ENCODE measurements at places on chromosomes 2 and 18. TPM values are rescaled to one million over a fixed set of nuclear protein-coding genes. Genes with fewer than 3 reads are reported as not detected.
A peak's percentile ranks its signal among the peaks of the same experiment; 100 is the strongest.

TRIM43 gene
- total RNA-seq = not detected

- no peaks in the 10 kb centered on the region for H3K27me3 ChIP-seq
- no peaks in the 10 kb centered on the region for H3K36me3 ChIP-seq
- H3K4me1 ChIP-seq = peaks cover 7% of the 10 kb centered on the region
- no peak overlapping the region for H3K4me3 ChIP-seq
- no peak for DNase-seq
Observed at GRCh38 chr2:110101901-110102803, 13.5 kb downstream of the MALL start.

GRCh38 chr18:77208964-77209363 is 40.7 kb upstream of the GALR1 start:
- no peaks in the 10 kb centered on the region for H3K27me3 ChIP-seq
- no peaks in the 10 kb centered on the region for H3K36me3 ChIP-seq
- peak overlapping the region; percentile 0 for H3K27ac ChIP-seq
- no peak for DNase-seq

PTPN2 gene
- total RNA-seq = 21.9 TPM

DNA sequence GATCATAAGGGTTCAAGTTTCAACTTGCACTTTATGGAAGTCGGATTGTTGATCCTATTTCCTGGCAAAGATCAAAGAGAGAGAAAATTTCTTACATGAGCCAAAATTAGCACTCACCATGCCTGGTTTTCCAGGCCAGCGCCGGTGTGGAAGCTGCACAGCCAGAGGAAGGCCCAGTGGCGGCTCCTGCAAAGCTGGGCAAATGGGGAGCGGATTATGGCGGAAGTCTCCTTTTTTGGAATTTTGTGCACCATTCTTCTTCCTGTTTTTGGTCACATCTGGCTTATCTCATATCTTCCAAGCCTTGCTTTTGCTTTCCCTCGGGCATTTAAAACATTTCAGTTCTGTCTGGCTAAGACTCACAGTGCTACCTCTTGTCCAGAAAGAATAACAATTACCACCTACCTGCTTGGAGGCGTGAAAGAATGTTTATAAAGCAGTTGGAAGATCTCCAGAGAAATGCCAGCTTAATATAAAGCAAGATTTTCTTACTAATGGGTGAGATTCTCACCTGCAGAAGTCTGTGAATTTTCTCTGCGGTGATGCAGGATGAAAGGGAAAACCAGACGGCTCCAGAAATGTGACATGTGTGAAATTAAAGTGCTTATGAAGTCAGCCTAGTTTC is 94.3 kb downstream of the ASAP2 start:
- peaks cover 23% of the 10 kb centered on the region for H3K4me1 ChIP-seq
- DNase-seq = no peak
- H3K27ac ChIP-seq = no peak overlapping the region
- H3K36me3 ChIP-seq = no peaks in the 10 kb centered on the region

RTP5 gene
- not detected for total RNA-seq

TCF23 gene
- total RNA-seq = 0.20 TPM

CPO gene
- 0.50 TPM for total RNA-seq

UGT1A9 gene
- total RNA-seq = not detected

GRCh38 chr2:105625632-105626031 is 119.1 kb upstream of the NCK2 start:
- peaks cover 3% of the 10 kb centered on the region for H3K27me3 ChIP-seq
- DNase-seq = no peak
- no peak overlapping the region for H3K27ac ChIP-seq
- no peaks in the 10 kb centered on the region for H3K4me1 ChIP-seq
- H3K36me3 ChIP-seq = no peaks in the 10 kb centered on the region
- H3K4me3 ChIP-seq = no peak overlapping the region

All from psoas muscle (tissue), 8 donors.